Mammary epithelial cell (primary cell): ENCODE measurements at places on chromosomes 4 and X.

GRCh38 chr4:109155084-109155483 lies 147.4 kb downstream of the COL25A1 start:
- no peak for DNase-seq

- DNase-seq, result peak; percentile 34
Observed at GRCh38 chr4:181181331-181181730, 1061.9 kb upstream of the TENM3 start.

DNA sequence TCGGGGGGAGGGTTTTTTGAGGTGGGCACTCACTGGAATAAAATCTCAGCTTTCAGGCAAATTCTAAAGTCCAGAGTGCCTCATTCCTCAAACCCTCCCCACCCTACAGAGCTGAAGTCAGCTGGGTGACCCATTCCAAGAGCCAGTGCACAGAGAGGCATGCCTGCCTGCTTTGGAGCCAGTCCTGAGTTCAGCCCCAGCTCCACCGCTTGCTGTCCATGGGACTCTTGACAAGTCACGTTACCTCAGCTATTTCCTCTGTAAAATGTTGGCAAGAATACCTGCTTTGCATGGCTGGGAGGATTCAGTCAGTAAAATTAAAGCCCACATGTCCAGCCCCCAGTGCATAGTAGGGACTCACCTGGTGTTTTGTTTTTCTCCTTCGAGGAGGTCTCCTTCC lies 125.9 kb upstream of the PJA1 start:
- no peak for DNase-seq

DNA sequence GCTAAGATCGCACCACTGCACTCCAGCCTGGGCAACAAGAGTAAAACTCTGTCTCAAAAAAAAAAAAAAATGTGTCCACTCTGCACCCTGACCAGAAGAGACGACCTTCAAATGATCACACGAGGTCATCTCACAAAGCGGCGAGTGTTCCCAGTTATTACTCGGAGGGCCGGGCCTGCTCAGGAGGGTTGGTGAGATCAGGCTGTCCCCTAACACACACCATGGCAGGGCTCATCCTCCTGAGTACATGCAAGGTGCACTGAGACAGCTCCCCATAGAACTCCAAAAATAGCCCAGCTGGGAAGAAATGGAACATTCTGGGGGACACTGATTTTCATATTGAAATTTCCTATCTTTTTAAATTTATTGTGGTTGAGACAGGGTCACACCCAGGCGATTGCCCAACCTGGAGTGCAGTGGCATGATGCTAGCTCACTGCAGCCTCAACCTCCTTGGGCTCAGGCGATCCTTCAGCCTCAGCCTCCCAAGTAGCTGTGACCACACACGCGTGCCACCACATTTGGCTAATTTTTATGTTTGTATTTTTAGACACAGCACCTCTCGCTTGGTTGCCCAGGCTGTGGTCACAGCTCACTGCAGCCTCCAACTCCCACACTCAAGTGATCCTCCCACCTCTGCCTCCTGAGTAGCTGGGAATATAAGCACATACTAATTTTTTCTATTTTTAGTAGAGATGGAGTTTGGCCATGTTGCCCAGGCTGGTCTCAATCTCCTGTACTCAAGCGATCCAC lies 51.5 kb downstream of the DHRSX start:
- no peak for DNase-seq

- DNase-seq, result peak; percentile 37
Observed at GRCh38 chr4:110058677-110059076, 139.7 kb downstream of the ELOVL6 start.

- DNase-seq, result no peak
Observed at GRCh38 chrX:149572743-149573142, 14.5 kb downstream of the MAGEA9B start.

- no peak for DNase-seq
Observed at GRCh38 chr4:13244444-13244843, 239.7 kb downstream of the RAB28 start.

DNA sequence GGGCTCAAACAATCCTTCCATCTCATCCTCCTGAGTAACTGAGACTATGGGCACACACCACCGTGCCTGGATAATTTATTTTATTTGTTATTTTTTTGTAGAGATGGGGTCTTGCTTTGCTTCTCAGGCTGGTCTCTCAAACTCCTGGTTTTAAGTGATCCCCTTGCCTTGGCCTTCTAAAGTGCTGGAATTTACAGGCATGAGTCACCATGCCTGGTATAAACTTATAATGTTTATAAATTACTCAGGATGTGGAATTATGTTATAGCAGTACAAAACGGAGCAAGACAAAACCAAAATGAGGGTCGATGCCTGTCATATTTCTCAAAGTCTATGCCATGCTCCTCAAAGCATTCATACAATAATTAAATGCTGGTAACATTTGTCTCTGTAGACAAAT lies 29.8 kb upstream of the TEX13C start:
- no peak for DNase-seq

DNA sequence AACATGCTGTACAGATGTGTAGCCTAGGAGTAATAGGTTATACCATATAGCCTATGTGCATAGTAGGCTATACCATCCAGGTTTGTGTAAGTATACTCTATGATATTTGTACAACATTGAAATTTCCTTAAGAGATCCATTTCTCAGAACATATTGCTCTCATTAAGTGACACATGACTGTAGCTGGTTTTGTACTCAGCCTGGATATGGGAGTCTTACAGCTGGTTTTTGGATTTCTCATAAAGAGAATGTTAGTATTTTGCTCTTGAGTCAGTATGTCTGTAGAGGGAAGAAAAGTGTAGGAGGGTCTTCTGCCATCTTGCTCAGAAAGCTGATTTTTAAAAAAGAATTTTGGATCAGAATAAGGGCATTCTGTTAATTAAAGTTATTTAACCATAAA lies 85.3 kb downstream of the SMARCA5 start:
- no peak for DNase-seq

DNA sequence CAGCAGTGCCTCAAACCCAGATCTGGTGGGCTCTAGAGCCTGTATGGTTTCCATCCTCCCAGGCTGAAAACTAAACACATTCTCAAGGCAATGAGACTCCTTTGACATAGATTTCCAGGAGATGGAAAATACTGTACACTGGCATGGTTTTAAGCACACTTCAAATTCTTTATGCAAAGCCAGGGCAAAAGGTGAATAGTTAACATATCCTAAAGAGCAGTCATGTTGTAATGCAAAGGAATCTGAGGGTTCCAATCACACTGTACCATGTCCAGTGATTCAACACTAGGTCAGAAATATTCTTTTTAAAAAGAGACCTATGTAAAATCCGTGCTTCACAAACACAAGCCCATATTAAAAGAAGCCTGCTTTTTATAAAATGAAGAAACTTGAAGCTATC lies 195.3 kb downstream of the QDPR start:
- no peak for DNase-seq

DNA sequence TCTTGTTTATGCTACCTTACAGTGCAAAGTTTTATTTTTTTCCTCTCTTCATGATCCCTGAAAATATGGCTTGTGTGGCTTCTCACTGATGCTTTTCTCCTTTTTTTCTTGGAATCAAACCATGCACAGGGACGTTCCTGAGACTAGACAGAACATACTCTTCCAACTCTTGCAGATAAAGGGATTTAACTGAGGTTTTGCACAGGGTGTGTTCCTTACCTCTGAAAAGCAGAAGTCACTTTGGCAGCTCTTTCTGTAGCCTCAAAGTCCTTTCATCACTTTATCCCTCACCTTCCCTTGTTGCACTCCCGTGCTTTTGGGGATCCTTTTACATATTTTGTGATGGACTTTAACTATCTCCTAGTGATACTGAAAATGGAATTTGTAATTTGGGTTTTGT lies 300.1 kb downstream of the SPRY1 start:
- no peak for DNase-seq

DNA sequence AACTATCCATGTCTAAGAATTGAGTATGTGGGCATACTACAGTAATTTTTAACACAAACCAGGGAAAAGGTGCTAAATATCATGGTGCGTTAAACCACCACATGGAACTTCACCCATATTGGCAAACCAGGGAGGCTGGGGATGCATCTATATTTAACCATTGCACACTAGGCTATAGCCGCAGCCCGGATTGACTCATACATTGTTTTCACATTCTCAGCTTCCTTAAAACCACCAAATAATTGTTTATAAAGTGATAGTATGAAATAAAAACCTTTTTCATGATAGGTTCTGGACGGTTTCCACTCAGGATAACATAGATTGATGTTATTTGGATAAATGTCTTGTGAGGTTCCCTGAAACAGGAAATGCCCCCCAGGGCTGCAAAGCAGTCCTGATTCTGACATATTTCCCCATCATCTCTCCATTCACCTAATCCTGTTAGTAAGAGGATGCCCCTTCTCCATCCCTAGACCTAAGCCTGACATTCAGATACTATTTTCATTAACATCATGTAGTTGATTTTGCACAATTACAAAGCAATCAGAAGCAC lies 7.9 kb downstream of the COL25A1 start:
- no peak for DNase-seq

- DNase-seq, result no peak
Observed at GRCh38 chrX:148376342-148376741, 124.1 kb upstream of the AFF2 start.

DNA sequence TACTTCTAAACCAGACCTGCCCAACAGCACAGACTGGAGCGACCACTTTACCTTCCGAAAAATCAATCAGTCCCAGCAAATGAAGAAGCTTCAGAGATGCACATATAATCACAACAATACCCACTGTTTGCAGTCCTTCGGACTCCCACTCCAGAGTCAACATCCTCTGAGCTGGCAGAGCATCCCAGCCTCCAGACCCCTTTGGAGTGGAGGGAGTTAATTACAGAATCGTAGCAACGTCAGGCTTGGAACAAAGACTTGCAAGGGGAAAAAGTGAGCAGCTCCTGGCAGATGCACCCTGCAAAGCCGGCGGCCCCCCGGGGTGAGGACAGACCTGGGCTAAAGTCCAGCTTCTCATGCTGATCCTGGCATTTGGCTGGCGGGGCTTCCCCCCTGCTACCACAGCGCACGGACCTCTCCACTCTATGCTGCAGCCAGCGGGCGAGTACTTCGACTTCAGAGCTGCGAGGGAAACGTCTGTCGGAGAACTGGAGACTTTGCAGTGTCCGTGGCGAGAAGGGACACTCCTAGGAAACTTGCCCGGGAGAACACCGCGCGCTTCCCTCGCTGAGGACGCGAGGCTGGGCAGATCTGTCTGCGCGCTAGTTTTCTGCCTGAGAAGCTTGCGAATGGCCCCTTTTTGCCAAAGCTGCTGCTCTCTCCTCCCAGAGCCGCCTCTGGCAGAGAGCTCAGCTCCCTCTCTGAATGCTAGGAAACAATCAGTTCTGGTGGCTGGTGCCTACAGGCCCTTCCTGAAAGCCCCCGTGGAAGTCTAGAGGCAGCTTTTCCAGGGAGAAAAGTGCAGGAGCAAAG lies 283.7 kb downstream of the PACRGL start:
- no peak for DNase-seq

DNA sequence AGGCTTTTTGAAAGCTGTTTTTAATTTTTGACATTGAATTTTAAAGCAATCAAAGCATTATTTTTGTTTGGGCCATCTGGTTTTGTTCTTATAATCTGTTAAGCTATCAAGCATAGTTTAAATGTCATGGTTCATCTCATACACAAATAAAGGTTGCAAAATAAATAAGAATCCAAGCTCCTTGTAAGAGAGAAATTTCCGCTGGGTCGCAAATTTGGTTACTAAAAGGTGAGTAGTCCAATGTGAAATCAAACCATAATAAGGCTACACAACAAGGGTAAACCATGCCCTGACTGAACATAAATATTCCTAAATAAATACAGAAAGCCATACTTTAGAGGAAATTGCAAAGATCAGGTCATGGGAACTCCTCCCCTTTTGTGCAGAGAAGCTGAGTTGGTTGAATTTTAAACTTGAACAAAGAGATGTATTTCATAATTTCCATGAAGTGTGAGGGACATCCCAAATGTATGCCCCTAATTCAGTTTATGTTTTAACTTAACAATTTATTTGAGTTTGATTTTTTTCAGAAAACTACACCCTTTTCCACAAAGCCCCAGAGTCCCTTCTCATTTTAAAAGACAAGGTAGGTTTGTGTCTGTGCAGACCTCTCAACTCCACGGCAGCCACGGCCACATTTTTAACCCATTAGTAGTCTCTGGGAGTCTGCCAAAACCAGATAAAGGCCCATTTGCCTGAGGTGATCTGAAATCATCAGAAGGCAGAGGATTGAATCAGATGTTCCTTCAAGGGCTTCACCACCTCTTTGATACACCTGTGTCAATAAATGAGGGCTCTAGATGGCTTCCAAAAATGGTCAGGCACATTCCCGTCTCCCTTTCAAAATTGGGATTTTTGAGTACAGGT lies 85.2 kb downstream of the PLAC1 start:
- peak; percentile 83 for DNase-seq

GRCh38 chrX:23901805-23902204 lies 5.9 kb downstream of the APOO start:
- peak; percentile 72 for DNase-seq

GRCh38 chr4:42720533-42720932 lies 63.6 kb upstream of the ATP8A1 start:
- no peak for DNase-seq

DNA sequence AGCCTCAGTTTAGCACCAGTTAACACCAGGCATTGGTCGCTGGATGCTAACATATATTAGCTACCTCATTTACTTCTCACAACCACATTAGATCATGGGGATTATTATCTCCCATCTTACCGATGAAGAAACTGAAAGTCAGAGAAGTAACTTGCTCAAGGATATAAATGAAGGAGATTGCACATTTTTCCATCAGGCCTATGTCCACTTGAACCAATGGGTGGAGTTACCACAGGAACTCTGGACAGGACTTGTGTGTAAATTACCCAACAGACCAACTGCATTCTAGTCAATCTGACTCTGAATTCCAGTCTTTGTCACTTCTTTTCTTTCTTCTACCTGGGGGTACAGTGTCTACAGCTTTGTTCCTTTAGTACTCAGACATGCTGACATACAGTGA lies 1.8 kb downstream of the LNX1 start:
- DNase-seq, result no peak

GRCh38 chr4:38785901-38786402 lies 3.2 kb upstream of the TLR10 start:
- no peak for DNase-seq

- DNase-seq, result no peak
Observed at GRCh38 chr4:113955411-113955810, 24.0 kb downstream of the ARSJ start.

GRCh38 chr4:156677131-156677531 lies 294.5 kb downstream of the PDGFC start:
- DNase-seq, result no peak

- DNase-seq, result no peak
Observed at GRCh38 chrX:129743821-129744220, 5.0 kb downstream of the XPNPEP2 start.

GRCh38 chrX:1215123-1215823 lies 2.8 kb upstream of the CRLF2 start:
- DNase-seq, result no peak
